Mesenchymal stem cell (in vitro differentiated cells and primary cell): ENCODE measurements at places on chromosomes 16 and 17.

DNA sequence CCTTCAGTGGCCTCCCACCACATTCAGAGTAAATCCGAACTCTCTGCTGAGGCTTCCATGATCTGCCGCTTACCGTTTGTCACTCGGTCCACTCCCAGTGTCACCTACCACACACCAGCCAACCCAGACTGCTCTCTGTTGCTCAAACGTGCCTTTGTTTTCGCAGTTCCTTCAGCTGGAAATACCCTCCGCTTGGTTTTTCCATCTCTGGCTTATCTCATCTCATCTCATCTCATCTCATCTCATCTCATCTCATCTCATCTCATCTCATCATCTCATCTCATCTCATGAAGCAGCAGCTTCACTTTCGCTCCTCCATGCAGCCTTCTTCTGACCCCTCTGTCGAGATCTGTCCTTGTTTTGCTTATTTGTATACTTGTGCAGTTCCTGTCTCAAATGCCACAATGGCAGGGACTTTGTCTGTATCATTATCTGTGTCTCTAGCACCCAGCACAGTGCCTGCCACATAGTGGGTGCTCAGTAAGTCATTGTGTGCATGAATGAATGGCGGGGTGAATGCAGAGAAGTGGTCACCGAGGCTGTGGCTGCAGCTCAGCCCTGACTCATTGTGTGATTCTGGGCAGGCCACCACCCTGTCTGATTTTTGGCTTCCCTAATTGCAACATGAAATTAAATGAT lies 3.8 kb upstream of the SNX20 start:
- DNase-seq, result no peak

GRCh38 chr16:88500255-88500661 lies 47.2 kb downstream of the ZFPM1 start:
- DNase-seq, result no peak

DNA sequence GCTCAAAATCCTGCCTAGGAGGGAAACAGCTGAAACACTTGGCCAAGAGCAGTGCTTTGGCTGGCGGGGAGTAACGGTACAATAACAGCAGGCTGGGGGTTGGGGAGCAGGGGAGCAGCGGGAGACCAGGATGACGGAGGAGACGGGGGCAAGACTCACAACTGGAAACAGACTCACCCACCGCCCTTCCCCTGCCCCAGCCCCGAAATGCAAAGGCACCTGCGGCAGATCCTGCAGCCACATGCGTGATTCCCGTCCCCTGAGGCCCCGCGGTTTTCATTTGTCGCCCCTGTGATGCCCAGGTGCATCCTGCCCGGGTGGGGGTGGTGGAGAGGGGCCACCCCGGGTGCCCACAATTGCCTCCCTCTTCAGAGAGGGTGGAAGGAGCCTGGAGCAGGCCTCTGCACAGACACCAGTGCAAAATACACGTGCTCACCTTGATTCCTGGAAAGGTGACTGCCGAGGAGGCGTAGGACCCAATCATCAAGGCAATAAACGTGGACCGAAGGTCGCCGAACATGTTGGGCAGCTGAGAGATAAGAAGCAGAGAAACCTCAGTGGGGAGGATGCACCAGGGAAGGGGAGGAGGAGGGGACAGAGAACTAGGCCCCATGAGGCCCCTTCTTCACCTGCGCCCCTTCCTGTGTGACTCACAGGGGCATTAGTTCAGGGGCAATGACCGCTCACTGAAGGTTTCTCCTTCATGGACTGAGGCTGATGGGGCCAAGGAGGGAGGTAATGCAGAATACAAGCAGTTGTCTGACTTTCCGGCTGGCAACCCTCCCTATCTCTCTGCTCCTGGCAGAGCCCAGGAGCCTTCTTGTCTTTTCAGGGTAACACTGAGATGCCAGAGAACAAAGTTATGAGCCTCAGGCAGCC lies 30.4 kb upstream of the PITPNA start:
- no peak for DNase-seq

GRCh38 chr16:85010446-85010930 lies 847 bp downstream of the ZDHHC7 start:
- DNase-seq, result no peak

DNA sequence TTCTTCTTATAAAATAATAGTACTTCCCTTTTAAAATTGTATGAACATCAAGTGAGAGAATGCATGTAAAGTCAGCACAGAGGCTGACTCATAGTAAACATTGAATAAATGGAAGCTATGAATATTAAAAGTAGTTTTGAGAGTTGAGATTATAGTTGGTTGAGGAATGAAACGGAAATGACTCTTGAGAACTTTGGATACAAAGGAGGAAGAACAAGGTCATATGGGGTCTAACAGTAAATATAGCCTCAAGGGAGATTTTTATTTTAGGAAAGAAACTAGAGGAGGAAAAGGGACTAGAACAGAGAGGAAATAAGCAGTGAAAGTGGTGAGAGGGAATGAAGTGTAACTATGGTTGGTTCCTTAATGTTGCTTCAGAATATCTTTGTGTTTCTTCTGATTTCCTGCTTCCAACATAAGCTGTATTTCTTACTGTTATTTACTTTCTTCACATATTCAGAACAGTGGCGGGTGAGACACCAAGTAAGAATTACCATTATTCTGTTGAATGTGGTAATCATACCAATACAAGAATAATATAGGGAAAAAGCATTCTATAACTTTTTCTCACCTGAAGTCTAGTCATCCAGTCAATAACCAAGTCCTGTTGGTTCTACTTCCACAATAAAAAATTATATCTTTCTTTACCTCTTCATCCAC lies 165.1 kb downstream of the CHD9 start:
- peak; percentile 45 for DNase-seq

- peak; percentile 30 for DNase-seq
These were observed 720 bp downstream of the METRN start for GRCh38 chr16:715477-716199.

DNA sequence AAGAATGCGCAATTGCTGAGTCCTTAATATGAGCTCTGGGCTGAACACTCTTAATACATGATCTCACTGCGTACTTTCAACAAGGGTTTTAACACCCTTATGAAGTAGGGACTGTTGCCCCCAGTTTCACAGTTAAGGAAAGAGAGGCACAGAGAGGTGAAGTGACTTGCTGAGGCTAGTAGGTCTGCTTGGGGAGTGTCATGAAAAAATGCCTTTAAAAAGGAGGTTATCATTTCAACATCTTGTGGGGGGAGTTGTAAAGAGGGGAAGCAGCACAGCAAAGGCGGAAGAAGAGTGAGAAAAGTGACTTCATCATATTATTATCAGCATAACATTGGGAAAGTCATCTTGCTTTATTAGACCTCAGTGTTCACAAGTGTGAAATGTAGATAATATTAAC lies 2.1 kb downstream of the CCL4L2 start:
- DNase-seq, result no peak

- DNase-seq, result peak; percentile 33
These were observed 10.5 kb upstream of the ALDOA start for GRCh38 chr16:30054959-30055553.

DNA sequence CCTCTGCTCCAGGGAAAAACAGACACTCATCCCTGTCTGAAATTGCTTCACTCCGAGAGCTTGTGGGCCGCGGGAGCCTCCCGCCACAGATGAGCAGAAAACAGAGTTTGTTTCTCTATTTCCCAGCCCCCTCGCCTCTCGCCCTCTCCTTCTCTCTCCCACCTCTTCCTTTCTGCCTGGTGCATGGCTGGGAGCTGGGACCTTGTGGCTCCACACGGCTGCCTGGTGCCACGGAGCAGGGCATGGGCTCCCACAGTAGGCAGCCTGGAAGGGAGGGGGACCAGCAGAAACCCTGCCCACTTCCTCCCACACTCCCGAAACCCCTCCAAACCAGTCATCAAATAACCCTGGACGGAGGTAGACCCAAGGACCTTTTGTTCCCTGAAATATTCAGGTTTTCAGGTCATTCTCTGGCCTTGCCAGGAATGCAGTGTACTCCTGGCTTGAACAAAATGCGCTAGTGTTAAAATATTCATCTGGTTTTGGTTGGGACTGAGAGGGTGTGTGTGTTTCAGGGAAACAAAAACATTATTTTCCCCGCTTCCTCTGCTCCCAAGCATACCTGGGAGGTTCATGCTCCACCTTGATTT lies 204.9 kb downstream of the C16orf78 start:
- DNase-seq, result no peak

DNA sequence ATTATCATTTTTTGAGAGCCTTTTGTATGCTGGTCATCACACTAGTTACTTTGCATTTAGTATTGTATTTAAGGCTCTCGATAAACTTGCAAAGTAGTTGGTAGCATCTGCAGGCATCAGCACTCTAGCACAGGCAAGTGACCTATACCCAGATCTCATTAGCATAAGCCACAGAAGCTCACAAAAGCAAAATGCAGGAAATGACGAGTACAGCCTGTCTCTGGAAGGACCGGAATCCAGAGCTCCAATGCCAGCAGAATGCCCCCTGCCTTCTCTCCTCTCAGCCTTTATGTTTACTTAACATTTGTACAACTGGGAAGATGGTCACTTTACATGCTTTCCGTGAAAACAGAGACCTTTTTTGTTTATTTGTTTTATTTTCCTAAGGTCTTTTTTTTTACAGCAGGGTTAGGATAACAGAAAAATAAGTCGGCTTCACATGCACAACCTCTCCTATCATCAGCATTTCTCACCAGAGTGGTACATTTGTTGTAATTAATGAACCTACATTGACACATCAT lies 45.4 kb upstream of the MYOCD start:
- peak; percentile 89 for DNase-seq

GRCh38 chr17:79974566-79975497 lies 60.8 kb downstream of the TBC1D16 start:
- no peak for DNase-seq

GRCh38 chr17:65049085-65049756 lies 7.3 kb downstream of the GNA13 start:
- no peak for DNase-seq

GRCh38 chr17:81261582-81262336 lies 22.6 kb downstream of the NDUFAF8 start:
- DNase-seq, result no peak

DNA sequence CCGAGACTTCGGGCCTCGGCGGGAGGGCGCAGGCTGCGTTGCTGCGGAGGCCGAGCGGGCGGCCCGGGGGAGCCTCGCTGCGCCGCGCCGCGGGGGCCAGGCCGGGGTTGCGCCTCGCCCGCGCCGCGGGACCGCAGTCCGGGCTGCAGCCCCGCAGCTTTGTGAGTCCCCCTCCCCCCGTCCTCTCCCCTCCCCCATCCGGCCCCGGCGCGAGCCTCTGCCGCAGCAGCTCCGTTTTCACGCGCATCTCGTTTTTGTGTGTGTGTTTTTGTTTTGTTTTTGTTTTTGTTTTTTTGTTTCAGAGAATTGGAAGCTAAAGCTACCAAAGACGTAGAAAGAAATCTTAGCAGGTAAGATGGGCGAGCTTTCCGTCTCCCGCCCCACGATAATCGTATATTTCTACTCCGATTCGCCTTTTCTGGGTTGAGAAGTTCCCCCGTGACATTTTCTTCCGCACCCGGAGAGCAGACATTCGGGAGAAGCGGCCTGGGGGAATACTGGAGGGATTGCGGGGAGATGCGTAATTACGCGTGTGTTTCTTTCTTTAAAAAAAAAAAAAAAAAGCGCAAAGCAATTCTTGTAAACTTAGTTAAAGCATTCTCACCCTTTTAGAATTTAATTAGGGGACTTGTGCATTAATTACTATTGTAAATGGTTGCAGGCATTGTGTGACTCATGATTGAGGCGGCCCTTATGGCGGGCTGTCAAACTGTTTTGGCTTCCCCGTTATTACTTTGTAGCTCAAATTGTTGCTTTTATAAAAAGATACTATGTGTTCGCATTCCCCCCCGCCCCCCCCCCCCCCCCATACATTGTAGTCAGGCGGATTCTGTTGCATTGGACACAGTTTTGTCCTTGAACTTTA lies 732 bp downstream of the TNRC6A start:
- DNase-seq, result peak; percentile 49
